ENCODE measurements at places on chromosomes 11 and 22.
A peak's percentile ranks its signal among the peaks of the same experiment; 100 is the strongest.

DNA sequence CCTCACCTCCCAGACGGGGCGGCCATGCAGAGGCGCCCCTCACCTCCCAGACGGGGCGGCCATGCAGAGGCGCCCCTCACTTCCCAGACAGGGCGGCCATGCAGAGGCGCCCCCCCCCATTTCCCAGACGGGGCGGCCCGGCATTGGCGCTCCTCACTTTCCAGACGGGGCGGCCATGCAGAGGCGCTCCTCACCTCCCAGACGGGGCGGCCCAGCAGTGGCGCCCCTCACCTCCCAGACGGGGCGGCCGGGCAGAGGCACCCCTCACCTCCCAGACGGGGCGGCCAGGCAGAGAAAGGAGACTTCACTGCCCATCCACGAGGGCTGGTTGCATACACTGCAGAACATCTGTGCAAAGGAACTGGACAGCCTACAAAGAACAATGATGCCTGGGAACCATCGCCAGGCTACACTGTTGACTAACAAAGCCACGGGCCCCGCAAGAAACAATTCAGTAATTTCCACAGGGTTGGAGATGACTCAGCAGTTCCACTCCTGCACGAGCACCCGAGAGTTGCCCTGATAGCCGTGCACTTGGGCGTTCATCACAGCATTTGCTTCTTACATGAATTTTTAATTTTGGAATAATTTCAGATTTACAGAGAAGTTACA is 58.7 kb downstream of the CTTN start:
- no peak for DNase-seq

- DNase-seq = no peak
Observed at GRCh38 chr11:103050351-103050750, 41.6 kb downstream of the DCUN1D5 start.

GRCh38 chr11:78424334-78425270 is 7.0 kb upstream of the GAB2 start:
- no peak for DNase-seq

DNA sequence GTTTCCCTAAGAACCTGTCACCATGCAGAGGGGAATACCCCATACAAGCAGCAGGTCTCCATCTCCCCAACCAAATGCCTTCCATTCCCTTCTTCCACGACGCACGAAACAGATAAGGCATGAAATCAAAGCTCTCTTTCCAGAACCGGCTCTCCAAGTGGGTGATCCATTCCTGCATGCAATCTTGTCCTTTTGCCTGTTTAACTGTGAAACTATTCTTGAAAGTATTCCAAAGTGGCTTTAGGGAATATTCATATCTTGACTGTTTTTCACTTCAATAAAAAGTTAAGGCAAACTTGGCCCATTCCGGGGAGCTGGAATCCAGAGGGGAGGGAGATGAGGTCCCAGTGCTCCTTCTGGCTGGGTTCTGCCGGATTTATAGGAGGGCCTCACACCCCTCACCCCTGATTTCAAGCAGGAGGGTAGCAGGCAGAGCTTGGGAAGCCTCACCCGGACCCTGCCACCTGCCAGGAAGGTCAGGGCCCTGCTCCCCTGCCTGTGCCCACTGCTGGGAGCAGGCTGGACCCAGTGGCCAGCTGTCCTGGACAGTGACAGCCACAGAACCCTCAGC is 60.9 kb downstream of the SCGB1A1 start:
- DNase-seq = no peak

DNA sequence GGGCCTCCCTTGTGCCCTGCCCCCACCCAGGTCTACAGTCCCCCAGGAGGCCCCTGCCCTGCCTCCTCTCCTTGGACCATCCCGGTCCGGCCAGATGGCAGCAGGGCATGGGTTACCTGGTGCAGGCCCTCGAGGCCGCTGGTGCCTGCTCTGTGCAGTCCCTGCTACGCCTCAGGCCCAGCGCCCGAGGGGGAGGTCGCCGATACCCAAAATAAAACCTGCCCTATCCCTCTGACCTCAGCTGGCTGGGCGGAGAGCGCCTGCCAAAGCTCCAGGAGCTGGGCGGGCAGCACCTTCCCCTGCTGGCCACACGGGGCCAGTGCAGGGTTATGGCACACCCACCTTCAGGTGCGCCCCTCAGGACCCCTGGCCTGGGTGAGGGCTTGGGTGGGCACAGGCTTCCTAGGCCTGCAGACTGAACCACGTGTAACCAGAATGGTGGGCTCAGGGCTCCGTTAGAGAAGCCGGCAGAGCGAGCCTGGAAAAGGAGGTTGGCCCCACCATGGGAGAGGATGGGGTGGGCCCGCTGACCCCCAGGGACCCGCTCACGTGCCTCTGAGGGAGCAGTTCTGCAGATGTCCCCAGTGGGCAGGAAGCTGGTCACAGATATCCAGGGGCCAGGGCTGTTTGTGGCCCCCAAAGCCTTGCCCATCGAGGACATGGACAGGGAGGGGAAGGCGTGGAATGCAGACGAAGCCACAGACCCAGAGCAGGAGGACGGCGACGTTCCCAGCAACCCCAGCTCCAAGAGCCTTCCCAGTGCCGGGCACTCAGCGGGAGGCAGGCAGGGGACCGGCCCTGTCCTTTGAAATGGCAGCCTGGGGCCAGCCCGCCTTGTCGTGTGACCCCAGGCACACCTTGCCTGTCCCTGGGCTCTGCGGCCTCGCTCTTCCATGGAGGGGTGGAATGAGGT is 1.7 kb upstream of the TNNT3 start:
- no peak for DNase-seq

GRCh38 chr22:49035818-49036457 is 791.7 kb downstream of the BRD1 start:
- DNase-seq = no peak

DNA sequence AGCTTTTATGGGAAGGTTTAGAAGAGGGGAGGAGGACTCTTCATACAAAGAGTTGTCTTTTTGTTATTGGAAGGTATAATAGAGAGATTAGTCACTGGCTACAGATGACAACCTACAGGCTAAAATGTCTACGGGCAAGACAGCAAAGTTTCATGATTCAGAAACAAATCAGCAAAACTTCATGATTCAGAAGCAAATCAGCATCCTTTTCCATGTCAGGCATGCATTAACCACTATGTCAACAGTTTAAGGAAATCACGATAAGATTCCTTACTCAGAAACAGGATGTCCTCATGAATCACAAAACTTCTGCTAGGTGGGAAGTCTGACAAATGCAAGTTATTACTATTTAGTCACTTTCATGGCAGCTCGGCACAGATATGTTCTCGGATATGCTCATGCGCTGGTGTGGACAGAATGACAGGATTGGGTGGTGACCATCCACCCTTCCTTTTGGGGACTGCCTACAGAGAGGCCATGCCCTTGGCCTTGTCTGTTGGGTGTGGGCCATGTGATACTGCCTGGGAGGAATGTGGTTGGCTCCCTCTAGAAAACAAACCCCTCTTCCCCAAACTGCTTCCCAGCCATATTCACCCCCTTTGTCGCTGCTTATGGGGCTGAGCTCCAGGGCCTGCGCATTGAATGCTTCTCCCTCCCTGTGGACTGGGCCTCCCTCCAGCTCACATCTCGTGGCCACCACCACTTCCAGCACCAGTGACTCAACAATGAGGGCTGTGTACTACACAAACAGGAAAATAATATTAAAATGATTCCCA is 10.1 kb downstream of the C11orf91 start:
- no peak for DNase-seq

GRCh38 chr11:65651589-65652510 is 10.9 kb downstream of the RELA start:
- no peak for DNase-seq

- DNase-seq = no peak
Observed at GRCh38 chr11:73412308-73412707, 36.1 kb downstream of the RELT start.

GRCh38 chr11:122153746-122154145 is 37.7 kb upstream of the BLID start:
- no peak for DNase-seq

- DNase-seq = no peak
Observed at GRCh38 chr11:21511835-21512440, 680.9 kb upstream of the ANO5 start.

DNA sequence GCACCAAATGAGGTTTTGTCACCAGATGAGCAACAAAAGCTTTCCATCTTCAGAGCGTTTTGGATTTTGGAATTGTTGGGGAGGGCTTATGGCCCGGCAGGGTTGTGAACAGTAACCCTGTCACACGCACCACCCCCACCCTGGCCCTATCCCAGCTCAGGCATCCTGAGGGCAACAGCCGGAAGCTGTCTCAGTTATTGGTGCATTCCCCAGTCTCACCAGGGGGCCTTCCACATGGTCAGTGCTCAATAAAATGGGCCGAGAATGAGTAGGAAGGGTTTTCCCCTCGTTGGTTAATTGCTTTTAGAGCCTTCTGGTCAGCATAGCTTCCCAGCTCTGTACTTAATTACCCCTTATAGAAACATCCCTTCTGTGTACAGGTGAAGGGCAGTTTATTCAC is 46.0 kb downstream of the LRP5 start:
- no peak for DNase-seq

GRCh38 chr22:22520020-22520656 is at the start of gene ZNF280A:
ZNF280A (minus strand) TSS chr22:22520270; CDS start chr22:22515630, 4,640 bp downstream.
- DNase-seq = no peak

- DNase-seq = no peak
Observed at GRCh38 chr11:35540526-35540925, 15.1 kb upstream of the PAMR1 start.

DNA sequence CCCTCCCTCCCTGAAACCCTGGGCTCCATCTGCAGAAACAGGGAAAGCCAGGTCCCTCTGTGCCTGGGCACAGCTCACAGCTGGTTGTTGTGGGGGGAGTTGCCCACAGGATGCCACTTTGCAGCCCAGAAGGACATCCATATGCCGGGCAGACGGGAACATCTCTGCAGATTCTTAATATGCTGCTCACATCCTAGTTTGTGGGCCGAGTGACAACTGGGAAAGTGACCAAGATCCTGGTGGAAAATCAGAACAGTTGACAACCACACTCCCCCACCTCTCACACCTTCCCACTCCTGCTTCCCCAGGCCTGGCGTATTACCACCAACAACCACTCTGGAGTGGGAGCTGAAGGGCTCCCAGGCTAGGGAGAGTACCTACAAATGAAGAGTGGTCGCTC is 7.3 kb upstream of the SCGB1A1 start:
- DNase-seq = no peak

GRCh38 chr11:118659314-118659952 is 20.0 kb downstream of the TREH start:
- peak; percentile 67 for DNase-seq

GRCh38 chr11:18768472-18768901 is 23.1 kb downstream of the PTPN5 start:
- no peak for DNase-seq

DNA sequence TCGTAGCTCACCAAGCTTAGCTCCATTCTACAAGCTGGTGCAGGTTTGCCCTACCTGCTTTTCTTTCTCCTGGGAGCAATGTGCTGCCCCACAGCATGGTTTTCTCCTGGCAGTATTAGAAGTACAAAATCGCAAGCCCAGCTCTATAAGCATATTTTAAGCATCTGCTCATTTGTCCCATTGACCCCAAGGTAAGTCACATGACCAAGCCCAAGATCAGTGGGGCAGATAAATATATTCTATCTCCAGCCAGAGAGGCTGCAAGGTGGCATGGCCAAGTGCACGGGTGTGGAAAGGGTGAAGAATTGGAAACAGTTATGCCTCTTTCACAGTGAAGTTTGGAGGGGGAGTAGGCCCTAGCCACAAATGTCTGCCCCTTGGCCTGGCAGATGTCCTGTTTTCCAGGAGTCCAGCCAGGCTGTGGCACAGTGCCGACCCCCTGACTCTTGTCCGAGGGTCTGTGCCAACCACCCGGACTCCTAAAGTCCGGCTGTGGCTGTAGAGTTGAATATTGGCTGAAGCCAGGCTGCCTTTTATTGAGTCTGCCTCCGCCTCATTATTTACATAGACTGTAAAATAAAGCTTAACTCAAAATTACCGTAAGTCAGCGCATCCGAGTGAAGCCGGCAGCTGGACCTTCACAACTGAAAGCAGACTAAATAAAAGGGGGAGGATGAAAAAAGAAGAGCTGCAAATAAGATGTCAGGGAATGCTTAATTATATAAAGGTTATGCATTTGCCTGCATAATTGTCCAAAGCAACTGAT is 165.7 kb downstream of the COMMD9 start:
- no peak for DNase-seq

DNA sequence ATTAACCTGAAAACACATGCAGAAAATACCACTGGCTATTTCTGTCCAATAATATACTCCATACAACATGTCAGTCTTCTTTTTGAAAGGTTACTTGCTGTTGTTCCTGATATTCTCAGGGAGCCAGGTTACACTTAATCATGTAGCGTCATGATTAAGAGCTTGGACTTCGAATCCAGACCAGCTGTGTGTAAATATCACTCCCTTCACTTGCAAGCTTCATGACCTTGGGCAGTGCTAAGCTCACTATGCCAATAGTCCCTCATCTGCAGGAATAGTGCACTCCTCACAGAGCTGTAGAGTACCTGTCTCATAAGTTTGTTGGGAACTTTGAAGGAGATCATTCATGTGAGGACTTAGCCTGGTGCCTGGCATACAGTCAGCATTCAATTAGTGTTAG is 1.9 kb downstream of the HTR3B start:
- DNase-seq = no peak

DNA sequence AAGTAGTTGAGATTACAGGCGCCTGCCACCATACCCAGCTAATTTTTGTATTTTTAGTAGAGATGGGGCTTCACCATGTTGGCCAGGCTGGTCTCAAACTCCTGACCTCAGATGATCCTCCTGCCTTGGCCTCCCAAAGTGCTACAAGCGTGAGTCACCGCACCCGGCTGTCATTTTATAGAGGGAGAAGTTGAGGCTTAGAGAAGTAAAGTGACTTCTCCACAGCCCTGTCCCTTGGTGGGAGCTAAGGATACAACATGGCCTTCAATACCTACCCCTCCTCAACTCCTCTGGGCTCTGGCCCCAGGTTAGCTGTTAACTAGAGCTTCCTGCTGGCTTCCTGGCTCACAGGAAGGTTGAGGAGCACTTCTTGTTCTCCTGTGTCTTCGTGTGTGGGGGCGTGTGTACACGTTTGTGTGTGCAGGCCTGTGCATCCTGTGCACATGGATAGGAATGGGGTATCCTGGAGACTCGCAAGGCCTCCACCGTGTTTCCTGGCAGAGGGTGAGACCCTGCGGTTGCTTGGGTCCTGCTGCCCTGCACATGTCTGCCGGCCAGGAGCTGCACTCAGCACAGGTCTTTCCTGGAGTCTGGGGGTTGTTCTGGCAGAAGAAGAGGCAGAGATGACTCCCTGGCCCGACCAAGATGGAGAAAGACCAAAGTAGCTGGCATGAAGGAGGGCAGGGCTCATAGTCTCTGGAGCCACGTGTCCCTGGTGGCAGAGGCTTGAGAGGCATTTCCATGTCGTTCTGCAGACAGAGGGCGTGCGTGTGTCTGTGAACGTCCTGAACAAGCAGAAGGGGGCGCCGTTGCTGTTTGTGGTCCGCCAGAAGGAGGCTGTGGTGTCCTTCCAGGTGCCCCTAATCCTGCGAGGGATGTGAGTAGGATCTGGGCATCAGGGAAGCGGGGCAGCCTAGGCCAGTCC is 2.4 kb downstream of the SIDT2 start:
- DNase-seq = no peak

GRCh38 chr11:17014321-17014832 is at the start of gene PLEKHA7:
PLEKHA7 (minus strand) TSS chr11:17014414; CDS start chr11:17014401, 13 bp downstream.
- no peak for DNase-seq

- no peak for DNase-seq
Observed at GRCh38 chr11:86800076-86800959, at the start of gene PRSS23. PRSS23 (plus strand) TSS chr11:86800542; CDS start chr11:86807644, 7,102 bp downstream.
